ENCODE measurements at places on chromosomes 1 and 21.

DNA sequence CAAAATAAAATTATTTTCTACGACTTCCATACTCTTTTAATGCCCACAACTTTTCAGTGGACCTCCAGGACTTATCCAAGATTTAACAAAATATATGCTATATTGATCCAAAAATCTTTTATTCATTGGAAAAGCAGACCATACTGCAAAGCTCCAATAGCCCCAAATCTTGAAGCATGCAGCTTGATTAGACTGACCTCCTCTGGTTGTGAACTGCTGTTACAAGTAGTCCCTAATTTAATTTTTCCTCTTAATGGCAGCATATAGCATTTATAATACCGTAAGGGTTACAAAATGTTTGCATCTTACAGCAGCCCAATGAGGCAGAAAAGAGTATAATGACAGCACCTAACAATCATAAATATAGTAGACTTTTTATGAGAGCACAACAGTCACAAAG is 49.8 kb downstream of the TPR start:
- no peak for DNase-seq

- DNase-seq: no peak
These were observed 19.0 kb upstream of the TLCD4 start for GRCh38 chr1:95098196-95098595.

DNA sequence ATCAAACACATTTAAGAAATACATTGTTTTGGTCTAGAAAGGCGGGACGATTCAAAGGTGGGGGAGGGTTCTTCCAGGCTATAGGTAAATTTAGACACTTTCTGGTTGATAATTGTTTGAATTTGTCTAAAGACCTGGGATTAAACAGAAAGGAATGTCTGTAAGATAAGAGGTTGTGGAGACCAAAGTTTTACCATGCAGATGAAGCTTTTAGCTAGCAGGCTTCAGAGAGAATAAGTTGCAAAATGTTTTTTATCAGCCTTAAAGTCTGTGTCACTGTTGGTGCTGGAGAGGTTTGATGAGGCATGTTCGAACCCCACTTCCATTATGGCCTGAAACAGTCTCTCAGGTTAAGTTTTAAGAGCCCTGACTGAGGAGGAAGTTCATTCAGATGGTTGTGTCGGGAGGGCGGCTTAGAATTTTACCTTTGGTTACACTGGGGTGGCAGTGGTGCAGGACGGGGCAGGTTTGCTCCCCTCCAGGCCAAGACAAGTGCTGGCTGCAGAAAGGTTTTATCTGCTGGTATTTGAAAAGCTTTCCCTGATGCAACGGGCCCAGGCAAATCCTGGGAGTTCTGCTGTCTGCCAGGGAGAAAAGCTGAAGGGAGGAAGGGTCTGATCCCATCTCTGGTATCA is 16.0 kb upstream of the SLC2A5 start:
- DNase-seq: no peak

DNA sequence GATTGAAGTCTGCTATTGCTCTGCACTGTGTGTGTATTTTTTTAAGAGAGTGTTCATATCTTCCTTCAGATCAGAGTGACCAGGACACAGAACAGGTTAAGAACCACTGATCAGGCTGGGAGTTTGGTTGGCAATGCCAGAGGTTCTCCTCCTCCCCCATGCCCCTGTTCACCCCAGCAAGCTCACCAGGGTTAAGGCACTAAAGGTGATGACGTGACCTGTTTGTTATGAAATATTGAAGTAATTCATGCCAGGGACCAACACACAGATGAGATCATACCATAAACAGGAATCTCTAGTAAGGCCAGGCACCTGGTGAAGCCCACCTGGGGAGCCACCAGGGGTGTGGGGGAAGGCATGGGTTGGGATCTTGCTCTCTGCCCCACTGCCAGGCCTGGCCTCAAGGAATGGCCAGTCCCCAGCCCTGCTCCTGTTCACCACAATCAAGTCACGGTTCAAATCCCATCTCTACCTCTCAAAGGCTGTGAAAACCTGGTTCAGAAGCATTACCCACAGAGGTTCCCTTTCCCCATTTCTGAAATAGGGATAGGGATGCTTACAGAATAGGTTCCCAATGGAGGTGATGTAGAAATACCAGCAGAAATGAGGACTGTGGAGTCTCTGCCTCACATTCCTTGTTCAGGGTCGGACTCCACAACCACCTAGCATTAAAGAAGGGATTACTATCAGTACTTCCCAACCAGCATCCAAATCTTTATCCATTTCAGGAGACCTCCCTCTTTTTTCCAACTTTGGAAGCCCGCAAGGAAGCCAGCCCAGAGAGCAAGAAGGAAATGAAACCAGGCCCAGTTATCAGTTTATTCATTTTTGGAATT is 2.4 kb downstream of the ID3 start:
- DNase-seq: no peak

DNA sequence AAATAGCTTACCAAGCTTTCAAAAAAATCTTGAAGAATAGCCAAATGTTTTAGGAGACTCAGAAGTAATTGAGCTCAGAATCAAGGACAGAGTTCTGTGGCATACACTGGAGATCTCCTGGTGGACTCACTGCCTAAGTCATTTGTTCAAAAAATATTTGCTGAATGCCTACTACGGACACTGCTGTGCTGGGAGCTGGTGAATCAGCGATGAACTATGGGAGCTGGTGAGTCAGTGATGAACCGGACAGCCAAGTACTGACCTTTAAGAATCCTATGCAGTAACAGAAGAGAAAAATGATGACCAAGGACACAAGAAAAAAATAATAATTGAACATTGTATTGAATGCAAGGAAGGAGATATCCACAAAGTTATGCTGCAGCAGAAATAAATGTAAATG is 717.9 kb upstream of the CXADR start:
- DNase-seq: no peak

- peak; percentile 65 for DNase-seq
These were observed 102.6 kb downstream of the ZNF644 start for GRCh38 chr1:90919190-90919719.

GRCh38 chr1:179637211-179637860 is 45.7 kb downstream of the TDRD5 start:
- DNase-seq: no peak

Measured in Jurkat, Clone E6-1 (cell line).